ENCODE measurements at places on chromosomes 13 and 19.
A peak's percentile ranks its signal among the peaks of the same experiment; 100 is the strongest.

GRCh38 chr13:31242916-31243315, 43.1 kb downstream of the B3GLCT start:
- no peak for DNase-seq

- DNase-seq, result no peak
These were observed 90.8 kb upstream of the SLC10A2 start for GRCh38 chr13:103157016-103157415.

DNA sequence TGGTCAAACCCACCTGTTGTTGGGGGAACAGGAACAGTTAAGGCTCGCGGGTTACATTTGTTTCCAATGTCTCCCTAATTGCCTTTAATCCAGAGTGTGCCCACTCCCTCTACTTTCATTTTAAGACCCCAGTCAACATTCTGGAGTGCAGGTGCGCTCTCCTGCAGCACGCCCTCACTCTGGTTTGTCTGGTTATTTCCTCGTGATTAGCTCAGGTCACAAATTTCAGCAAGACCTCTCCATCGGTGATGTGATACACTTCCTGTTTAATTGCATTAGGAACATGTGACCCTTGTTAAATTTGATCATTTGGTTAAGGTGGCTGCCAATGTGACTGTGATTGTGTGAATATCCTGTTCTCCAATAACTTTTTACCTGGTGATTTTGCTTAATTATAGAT, 53.0 kb downstream of the TEX29 start:
- DNase-seq, result no peak

GRCh38 chr19:44847144-44848035, 1.3 kb downstream of the NECTIN2 start:
- peak; percentile 85 for DNase-seq

DNA sequence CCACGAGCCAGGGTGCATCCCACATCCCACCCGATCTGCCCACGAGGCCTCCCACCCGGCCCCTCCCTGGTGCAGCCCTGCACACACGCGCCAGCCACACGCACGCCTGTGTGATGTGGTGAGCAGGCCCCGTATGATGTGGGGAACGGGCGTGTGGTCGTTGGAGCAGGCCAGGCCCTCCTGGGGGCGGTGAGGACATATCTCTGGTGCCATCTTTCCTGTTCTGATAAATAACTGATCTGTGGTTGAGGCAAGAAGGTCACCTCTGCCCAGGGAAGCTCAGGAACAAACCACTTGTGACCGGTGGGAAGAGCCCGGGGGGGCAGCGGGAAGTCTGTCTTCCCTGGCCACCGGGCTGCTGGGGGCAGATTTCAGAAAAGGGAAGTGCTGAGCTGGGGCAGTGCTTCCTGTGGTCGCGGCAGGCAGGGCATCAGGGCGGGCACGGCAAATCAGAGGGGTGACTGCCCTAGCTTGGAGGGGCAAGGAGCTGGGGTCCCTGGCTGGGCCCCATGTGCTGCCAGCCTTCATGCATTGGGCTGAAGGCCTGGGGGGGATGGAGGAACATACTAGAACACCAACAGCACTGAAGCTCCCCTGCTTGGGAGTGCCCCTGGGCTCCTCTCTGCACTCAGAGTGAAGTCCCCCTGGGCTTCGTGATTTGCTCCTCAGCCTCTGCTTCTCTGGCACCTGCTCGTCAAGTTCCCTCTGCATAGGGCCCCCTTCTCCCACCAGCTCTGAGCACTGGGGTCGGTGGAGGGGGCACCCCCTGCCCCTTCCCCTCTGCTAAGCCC, 35.2 kb upstream of the SLC7A10 start:
- no peak for DNase-seq

DNA sequence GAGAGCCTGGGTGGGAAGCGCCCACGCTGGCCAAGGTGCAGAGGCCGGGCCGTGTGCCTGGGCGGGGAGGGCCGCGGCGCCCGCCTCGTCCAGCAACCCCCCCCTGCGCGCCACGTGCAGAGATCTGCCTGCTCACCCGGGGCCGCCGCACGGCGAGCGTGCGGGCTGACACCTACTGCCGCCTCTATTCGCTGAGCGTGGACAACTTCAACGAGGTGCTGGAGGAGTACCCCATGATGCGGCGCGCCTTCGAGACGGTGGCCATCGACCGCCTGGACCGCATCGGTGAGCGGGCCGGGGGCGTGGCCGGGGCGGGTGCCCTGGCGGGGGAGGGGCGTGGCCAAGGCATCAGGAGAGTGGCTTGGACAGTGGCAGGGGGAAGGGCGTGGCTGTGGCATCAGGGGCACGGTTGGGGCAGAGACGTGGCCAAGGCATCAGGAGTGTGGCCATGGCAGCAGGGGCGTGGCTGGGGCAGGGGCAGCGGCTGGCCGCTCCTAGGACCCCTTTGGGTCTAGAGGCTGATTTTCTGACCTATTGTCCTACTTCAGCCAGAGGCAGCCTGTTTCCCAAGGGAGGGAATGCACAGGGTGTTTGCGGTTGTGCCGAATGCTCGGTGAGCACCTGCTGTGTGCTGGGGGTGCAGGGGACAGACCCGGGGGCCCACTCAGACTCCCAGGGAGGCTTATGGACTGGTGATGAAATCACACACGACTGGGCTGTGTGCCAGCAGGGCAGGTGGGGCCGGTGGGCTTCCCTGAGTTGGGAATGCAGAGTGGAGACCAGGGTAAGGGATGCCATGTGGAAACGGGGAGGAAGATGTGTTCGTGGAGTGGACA, 19.4 kb downstream of the POLRMT start:
- DNase-seq, result no peak

- DNase-seq, result peak; percentile 78
These were observed 69.8 kb downstream of the KCNRG start for GRCh38 chr13:50085063-50085462.

GRCh38 chr13:79614250-79614918, 133.4 kb downstream of the NDFIP2 start:
- DNase-seq, result no peak

GRCh38 chr19:18663940-18664530, 19.4 kb upstream of the CRTC1 start:
- DNase-seq, result no peak

DNA sequence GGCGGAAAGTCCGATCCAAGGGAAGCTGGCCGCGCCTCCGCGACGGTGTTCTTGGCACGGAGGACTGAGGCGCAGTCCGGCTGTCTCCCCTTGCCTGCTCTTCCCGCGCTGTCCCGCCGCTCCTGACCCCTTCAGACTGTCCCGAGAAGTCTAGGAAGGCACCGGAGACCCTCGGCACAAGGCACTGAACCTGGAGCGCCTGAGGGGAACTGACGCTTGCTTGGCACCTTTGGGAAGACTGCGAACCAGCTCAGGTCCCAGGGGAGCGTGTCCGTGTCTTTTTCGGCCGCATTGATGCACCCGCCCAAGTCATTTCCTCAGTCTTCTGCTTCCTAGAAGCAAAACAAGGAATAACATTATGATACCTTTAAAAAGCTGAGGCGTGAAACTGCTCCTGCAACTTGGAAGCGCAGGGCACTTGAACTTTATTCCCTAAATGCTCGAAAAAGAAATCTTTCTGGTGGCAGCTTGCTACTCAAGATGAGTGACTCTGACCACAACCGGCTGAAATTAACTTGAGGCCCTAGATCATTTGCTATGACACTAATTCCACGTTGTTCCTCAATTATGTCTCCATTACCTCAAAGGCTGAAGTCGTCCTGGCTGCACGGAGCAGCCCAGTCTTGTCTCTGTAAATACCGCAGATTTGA, 735 bp upstream of the FLT1 start:
- DNase-seq, result no peak

GRCh38 chr13:90414691-90415596, 932.5 kb upstream of the MIR17HG start:
- peak; percentile 19 for DNase-seq

- peak; percentile 27 for DNase-seq
These were observed 294.8 kb downstream of the KCNRG start for GRCh38 chr13:50309882-50310594.

- no peak for DNase-seq
These were observed 727.1 kb upstream of the KLHL1 start for GRCh38 chr13:70835371-70835770.

- DNase-seq, result no peak
These were observed 5.3 kb downstream of the GNG8 start for GRCh38 chr19:46630586-46631205.

GRCh38 chr19:45152504-45153338, 8.1 kb downstream of the NKPD1 start:
- peak; percentile 87 for DNase-seq

GRCh38 chr19:18278521-18279265, 2.7 kb downstream of the JUND start:
- DNase-seq, result peak; percentile 43

GRCh38 chr13:22726726-22727125, 454.1 kb upstream of the SGCG start:
- no peak for DNase-seq

GRCh38 chr13:28408863-28409262, 86.1 kb downstream of the FLT1 start:
- DNase-seq, result no peak

- no peak for DNase-seq
These were observed 39.4 kb upstream of the KATNAL1 start for GRCh38 chr13:30346789-30347167.

DNA sequence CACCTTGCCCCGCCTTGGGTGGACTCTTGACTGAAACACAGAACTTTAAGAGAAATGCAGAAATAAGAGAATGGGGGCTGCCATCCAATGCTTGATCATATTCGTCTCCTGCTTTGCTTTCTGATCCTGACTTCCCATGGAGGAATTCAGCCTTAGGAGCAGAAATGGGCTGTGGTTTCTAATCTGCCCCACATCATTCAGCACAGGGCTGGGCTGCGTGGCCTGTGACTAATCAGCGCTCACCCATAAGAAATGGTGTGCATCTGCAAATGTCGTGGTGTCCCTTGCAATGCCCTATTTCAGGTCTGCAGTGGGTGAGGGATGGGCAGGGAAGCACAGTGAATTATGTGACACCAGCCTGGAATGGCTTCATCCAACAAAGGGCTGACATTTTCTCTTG, 60.7 kb upstream of the URI1 start:
- DNase-seq, result no peak

DNA sequence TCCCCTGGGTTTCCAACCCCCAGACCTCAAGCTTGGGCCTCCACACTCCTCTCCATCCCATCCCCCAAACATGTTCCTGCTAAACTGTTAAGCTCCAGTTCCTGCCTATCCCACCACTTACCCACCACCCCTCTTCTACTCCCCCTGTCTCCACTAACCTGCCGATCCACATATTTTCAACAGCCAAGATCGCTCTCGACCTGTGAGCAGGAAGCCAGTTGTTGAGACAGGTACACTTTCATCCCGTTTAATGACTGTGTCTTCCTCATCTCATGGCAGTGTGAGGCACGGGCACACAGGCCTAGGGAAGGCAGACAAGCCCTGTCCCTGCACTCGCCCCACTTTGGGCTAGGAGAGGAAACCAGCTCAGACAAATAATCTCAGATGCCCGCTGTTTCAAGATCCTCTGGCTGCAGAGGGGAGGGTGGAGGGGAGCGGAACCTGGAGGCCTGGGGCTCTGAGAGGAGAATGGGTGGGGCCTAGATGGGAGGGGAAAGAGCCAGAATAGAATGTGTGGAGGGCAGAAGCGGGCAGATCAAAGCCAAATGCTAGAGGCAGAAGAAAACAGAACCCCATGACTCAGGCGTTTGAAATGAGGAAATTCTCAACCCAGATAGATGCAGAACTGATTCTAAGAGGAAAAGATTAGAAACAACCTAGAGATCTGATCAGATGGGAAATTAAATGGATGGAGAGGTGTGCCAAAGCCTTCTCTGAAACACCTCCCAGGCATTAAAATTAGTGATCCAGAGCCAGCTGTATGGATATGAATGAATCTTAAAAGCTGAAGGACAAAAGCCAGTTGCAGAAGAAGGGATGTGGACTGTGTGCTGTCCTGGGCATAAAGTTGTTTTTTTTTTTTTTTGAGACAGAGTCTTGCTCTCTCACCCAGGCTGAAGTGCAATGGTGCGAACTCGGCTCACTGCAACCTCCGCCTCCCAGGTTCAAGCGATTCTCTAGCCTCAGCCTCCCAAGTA, 16.9 kb upstream of the CYP2S1 start:
- DNase-seq, result peak; percentile 96

DNA sequence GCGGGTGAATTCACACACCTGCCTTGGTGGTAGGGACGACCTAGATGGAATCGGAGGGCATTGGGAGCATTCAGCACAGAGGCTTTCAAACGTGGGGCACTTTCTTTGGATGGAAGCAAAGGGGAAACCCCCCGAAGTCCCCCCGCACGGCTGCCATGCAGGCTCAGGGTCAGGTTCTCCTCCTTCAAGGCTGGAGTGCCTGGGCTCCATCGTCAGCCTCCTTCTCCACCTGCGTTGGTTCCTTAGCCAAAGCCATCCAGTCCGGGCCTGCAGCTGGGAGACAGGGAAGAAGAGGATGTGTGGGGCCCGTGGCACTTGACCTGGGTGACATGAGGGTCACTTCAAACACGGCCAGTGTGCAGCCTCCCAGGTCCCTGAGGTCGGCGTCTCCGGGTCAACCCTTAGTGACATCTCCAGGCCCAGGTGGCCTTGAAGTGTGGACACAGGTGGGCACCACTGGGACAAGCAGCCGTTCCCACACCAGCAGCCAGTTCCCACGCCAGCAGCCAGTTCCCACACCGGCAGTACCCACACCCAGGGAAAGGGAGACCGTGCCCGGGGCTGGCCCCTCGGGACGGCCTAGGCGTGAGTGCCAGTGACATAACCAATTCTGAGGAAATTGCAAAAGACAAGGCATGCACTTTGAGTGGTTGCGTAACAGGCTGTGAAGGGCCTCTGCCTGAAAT, 116.0 kb downstream of the SOX1 start:
- DNase-seq, result no peak

- DNase-seq, result no peak
These were observed 135.7 kb downstream of the USP12 start for GRCh38 chr13:27035892-27036235.

GRCh38 chr19:5800361-5801270, 4.3 kb upstream of the NRTN start:
- no peak for DNase-seq

DNA sequence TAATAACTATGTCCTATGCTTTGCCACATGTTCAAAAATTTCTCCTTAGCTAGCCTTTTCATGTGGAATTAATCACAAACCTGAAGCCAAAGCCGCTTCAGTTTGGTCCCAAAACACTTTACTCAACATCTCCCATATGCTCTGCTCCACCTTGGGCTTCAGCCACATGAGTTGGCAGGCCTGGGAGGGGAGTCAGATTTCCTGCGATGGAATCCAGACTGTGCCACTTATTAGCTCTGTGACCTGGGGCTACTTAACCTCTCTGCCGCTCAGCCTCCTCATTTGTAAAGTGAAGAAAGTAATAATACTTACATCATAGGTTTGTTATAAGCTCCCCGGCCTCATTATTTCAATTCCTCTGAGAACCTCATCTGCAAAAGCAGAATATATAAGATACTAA, 272.0 kb downstream of the LMO7 start:
- DNase-seq, result no peak

DNA sequence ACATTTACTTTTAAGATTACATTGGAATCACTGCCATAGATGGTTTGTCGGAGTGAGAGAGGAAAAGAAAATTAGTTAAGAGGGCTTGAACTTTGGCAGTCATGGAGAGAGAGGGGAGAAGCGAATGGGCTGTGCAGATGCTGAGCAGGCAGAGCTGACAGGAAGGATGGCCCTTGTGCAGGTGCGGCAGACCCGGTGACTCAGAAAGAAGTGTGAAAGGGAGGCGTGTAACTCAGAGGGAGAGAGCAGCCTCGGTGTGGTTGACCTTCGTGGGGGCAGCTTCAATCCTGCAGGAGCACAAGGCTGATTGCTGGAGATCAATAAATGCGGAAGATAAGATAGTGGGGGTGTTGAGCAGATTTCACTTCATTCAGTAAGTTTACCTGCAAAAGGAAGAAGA, 76.9 kb downstream of the TNFSF13B start:
- peak; percentile 6 for DNase-seq
